ENCODE measurements at places on chromosomes 7 and 10.

DNA sequence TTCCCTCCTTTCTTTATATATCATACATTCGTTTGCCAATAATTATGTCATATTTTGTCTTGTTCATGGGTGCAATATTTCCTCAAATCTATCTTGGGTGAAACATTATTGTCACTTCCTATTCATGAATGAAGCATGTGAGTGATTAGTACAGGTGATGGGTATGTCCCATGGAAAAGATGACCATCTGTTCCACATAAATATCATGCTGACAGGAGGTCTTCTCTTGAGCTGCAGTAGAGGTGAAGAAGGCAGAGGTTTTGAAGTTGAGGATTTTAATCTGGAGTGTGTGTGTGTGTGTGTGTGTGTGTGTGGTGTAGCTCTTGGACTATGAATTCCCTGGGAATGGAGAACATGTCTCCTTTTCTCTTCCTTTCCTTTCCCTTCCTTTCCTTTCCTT, 350.5 kb upstream of the CHRM2 start:
- DNase-seq: no peak

DNA sequence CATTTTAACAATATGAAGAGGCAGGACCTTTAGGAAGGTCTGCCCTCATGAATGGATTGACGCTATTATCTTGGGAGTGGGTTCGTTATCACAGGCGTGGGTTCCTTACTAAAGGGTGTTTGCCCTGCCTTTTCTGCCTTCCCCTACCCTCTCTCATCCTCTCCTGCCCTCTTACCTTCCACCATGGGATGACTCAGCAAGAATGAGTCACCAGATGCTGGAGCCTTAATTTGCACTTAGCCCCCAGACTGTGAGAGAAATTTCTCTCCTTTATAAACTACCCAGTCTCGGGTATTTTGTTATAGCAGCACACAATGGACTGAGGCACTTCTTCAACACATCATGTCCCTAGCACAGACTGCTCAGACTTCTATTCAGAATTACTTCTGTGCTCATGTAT, 31.4 kb upstream of the ZNF32 start:
- DNase-seq: no peak

GRCh38 chr10:30756151-30756550, 126.6 kb upstream of the LYZL2 start:
- no peak for DNase-seq

GRCh38 chr7:26185844-26186180, 14.7 kb downstream of the HNRNPA2B1 start:
- DNase-seq: no peak

DNA sequence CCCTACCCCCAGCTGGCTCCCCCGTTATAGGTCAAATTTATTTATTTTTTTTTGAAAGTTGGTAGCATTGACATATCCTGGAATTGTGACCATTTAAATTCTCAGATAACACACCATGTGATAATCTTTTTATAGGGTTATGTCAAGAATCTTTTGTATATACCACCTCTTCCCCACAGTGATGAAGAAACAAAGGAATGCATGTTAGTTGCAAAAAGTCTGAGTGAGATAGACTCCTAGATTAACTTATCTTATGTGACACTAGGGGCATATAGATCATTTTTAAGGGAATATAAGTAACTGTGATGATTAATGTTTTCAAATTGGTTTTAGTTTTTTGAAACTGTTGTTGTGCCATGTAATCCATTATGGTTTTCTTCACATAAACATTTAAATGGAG, 68.3 kb downstream of the MLLT10 start:
- no peak for DNase-seq

DNA sequence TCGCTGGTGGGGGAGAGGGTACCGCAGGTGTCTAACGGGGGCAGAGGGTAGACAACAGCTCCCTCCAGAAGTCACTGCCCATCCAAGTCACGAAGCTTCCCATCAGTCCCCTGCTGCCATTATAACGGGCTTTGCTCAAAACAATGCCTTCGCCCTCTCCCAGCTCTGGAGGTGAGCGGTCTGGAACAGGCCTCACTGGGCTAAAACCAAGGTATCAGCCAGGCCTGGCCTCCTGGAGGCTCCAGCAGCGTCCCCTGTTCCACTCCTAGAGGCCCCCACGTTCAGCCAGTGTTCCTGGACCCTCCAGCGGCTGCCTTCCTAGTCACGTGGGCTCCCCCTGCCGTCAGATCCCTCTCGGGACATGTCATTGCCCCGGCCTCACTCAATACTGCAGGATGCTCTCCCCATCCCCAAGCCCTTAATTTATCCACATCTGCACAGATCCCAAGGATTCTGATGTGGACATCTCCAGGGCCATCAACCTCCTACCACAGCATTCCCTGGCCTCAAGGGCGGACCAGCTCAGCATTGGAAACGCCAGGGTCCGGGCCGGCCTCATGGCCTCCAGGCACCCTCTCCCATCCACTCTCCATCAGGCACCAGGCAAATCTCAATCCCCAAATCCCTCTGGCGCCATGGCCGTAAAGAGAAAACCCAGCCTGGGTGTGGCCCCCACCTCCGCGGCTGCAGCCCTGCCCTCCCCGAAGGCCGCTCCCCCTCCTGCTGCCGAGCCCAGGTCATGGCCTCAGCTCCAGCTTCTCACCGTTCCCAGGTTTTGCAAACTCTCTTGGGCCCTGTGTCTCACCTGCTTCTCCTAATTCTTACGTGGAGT, 104.1 kb upstream of the FAM20C start:
- no peak for DNase-seq

DNA sequence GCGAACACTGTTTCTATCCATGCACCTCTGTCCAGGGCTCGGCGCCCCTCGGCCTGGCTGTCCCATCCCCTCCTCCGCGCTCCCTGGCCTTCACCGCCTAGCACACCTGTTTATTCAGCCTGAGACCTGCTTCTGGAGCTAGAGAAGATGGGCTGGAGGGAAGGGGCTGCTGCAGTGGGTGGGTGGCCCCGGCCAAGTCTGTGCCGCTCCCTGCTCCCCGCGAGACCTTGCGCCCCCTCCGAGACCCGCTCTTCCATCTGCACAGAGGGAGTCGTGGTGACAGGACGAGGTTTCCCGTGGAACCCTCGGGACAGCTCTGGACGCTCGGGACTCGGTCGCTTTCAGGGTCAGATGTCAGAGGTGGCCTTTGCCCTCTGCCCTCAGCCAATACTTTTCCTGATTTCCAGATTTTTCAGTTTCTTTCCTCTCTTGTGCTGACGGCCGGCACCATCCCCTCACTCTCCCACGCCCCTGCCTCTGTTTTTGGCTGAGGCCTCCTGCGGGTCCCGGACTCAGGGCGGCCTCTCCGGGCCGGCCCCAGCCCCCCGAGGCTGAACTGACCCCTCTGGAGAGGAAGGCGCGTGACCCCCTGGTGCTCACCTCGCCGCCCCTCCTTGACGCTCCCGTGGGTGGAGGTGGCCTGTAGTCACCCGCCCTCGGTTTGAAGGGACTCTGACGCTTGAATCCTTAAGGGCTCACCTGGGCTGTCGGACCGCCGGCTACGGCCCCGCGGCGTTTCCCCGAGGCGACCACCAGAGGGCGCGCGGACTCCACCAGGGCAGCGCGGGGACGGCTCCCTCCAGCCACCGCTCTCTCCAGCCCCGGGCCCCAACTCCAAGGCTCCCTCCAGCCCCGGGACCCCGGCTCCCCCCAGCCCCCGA, 15.6 kb downstream of the SHH start:
- DNase-seq: peak; percentile 18

DNA sequence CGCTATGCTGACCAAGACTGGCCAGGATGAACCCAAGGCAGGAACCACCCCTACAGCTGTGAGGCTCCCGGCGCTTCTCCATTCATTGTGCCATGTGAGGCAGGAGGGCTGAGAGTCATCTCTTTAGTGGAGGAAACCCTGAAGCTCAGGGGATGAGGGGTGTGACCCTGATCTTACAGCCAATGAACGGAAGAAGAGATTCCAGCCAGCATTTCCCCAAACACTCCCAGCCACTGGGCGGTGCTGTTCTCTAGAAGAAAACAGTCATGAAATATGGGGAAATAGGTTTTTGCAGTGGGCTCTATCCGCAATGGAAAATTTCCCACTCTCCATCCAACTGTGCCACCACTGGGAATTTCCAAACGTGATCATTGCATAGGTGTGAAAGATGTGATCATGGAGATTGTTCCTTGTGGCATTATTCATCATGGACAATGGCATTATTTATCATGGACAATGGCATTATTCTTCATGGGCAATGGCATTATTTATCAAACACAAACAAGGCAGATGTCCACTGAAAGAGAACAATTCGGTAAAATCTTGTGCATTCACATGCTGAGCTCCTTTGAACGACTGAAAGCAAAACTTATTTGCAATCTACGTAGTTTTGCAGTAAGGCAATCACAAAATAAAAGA, 14.0 kb upstream of the SLC18A2 start:
- no peak for DNase-seq

DNA sequence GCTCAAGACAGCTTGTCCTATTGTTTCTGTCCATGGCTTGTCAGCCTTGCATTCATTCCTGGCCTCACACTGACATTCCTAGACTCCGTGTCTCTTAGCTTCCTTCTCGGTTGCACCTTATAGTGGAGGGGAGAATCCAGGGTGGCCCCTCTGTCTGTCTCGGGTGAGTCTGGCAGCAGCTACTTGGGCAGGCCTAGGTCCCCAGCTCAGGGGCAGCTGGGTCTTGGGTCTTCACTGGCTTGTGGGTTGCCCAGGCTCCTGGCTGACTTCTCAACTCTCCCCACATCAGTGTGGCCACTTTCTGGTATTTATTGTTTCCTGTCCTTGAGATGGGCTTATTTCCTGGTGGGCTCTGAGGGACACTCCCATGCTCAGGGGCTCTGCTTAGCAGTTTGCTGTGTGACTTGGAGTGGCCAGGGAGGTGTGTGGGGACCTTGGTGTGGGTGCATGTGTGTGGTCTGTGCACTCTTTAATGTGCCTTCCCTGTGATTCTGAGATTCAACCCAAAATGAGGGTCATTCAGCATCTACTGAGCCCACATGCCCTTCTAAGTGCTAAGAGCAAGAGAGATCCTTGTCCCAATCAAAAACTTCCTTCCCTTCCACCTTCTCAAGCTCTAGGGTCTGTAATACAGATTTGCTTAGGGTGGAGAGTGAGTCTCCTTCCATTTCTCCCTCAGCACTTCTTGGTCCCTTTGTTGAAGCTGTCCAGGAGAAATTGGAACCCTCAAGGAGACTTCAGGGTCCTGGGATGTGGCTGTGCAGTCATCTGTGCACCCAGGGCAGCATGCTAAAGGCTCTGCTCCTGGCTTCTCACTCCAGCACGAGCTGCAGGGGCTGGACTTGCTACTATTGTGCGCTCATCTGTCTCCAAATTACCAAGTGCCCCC, 20.1 kb downstream of the UPP1 start:
- no peak for DNase-seq

GRCh38 chr10:78029269-78030226, at the start of gene POLR3A:
POLR3A (minus strand) TSS chr10:78029515; CDS start chr10:78029407, 108 bp downstream.
- DNase-seq: peak; percentile 96

DNA sequence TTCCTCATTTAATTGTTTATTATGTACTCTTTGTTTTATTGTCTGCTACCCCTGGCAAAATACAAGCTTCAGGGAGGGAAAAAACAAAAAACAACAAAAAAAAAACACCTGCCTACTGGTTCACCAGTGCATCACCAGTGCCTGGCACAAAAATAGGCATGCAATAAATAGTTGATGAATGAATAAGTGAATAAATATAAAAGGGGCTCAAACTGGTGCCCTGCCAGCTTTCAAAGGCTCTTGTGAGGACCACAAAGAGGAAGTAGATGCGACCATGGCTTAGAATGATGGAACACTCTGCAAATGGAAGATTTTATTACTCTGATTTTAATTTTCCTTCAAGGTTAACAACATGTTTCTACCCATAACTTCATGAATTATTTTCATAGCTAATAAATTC, 213.0 kb upstream of the INHBA start:
- DNase-seq: no peak

DNA sequence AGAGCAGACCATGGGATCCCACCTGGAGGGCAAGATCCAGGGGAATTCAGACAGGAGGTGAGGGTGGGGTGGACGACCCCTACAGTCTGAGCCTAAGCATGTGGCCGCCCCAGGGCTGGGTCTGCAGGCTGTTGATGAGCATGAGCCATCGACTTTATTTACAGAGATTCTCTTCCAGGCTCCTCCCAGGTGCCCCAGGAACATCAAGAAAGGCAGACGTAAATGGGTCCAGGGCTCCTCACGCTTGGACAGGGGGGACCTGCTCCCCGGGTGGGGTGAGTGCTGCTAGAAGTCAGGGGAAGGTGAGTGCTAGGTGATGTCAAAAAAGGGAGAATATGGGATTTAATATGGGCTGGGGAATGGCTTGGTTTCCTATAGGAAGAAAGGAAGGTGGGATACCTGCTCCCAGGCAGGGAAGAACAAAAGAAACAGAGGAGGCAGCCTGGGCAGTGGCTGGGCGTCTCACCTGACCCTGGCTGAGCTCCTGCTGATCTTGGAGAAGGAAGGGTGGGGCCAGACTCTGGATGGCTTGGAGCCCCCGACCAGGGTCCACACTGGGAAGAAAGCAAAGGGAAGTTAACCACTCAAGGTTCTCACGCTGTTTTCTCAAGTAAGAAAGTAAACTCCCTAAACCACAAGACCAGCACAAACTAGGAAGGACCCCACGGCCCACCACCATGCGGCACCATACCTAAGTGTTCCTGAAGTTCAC, 162.1 kb upstream of the SHH start:
- DNase-seq: no peak

- DNase-seq: no peak
Observed at GRCh38 chr7:7851381-7851780, 117.2 kb upstream of the GLCCI1 start.

GRCh38 chr10:81027706-81028105, 490.0 kb downstream of the SH2D4B start:
- no peak for DNase-seq

GRCh38 chr7:27203964-27204594, 4.2 kb upstream of the HOXA13 start:
- DNase-seq: no peak

GRCh38 chr10:122295451-122295809, 24.3 kb downstream of the BTBD16 start:
- no peak for DNase-seq

DNA sequence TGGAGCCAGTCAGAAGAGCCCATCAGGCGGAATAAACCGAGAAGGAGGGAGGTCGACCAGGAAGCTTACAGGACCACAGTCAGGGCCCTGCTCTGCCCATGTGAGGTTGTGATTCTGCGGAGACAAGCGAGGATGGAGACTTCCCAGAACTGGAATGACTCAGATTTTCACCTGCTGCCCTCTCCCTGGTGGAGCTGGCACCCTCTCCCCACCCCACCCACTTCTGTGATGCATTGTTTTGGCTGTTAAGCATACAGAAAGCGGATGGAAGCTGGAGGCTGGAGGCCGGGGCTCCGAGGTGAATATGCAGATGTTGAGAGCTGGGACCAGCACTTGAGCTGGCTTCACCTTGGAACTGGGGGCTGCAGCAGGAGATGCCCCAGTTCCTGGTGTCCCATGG, 57.4 kb downstream of the NPTX2 start:
- no peak for DNase-seq

GRCh38 chr10:27745732-27746396, at the start of gene MKX:
MKX (minus strand) TSS chr10:27745819; CDS start chr10:27743415, 2,404 bp downstream.
- DNase-seq: no peak

DNA sequence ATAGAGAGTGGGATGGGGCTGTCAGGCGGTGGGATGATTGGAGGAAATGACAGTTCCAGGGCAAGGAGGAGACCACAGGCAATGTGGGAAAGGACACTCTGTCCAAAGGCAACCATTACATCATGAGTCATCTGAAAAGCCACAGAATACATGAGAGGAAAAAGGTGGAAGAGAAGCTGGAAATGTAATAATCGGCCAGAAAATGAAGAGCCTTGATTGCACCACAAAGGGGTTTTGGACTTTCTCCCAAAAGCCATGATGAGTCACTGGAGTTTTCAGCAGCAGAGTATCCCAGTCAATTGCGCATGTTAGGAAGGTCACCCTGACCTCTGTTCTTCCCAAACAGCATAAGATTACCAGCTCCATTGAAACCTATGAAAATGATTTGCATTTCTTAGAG, 222.0 kb downstream of the LHFPL3 start:
- no peak for DNase-seq

Measured in NCI-H774 (cell line).